ENCODE measurements at places on chromosomes 11 and 22. TPM values are rescaled to one million over a fixed set of nuclear protein-coding genes. Genes with fewer than 3 reads are reported as not detected.

DNA sequence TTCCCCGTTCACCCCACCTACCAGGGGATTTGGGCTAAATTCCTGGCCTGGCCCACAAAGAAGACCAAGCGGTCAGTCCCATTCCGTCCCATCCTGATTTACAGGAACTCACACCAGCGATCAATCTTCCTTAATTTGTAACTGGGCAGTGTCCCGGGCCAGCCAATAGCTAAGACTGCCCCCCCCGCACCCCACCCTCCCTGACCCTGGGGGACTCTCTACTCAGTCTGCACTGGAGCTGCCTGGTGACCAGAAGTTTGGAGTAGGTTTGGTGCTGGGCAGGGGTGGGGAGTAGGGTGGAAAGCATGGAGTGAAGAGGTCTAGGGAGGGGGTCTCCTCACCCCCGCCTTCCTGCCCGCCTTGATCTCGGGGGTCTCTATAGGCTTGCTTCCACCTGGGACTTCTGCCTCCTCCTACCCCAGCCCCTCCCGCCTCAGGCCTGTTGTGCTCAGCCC lies at the start of gene SERPING1:
SERPING1 (plus strand) TSS at position 225 of the 455 bp plus-strand sequence. CDS start 586 bp downstream, outside the sequence.
- peak within 1 kb of the TSS; percentile 60 for H3K4me3 ChIP-seq
- DNase-seq, result peak; percentile 77
- peak within 1 kb of the TSS; percentile 91 for H3K27ac ChIP-seq
- peaks cover 6% of the 10 kb centered on the region for H3K36me3 ChIP-seq
- no peaks in the 10 kb centered on the region for H3K27me3 ChIP-seq
- peaks cover 8% of the 10 kb centered on the region for H3K4me1 ChIP-seq

GRCh38 chr22:29300467-29300806 lies 6.0 kb upstream of the GAS2L1 start:
- no peak overlapping the region for H3K4me3 ChIP-seq
- peaks cover 16% of the 10 kb centered on the region for H3K4me1 ChIP-seq
- DNase-seq, result no peak
- H3K27ac ChIP-seq, result no peak overlapping the region
- H3K36me3 ChIP-seq, result peaks cover 57% of the 10 kb centered on the region

GRCh38 chr11:118714816-118715215 lies 35.4 kb upstream of the TREH start:
- H3K4me3 ChIP-seq, result no peak overlapping the region
- no peaks in the 10 kb centered on the region for H3K27me3 ChIP-seq
- no peak overlapping the region for H3K27ac ChIP-seq

- no peaks in the 10 kb centered on the region for H3K27me3 ChIP-seq
- no peak overlapping the region for H3K4me3 ChIP-seq
- H3K36me3 ChIP-seq, result no peaks in the 10 kb centered on the region
- H3K27ac ChIP-seq, result no peak overlapping the region
- H3K4me1 ChIP-seq, result peaks cover 16% of the 10 kb centered on the region
Observed at GRCh38 chr22:24186892-24187670, 5.8 kb downstream of the SUSD2 start.

FBXO7 gene
- 96.4 TPM for total RNA-seq
